ENCODE measurements at places on chromosomes 11 and 22. TPM values are rescaled to one million over a fixed set of nuclear protein-coding genes. Genes with fewer than 3 reads are reported as not detected.

Gene TPCN2
- 8.7 TPM for total RNA-seq

Gene SERPIND1
- not detected for total RNA-seq

Gene TUBA8
- total RNA-seq: 1.1 TPM

Gene RCOR2
- total RNA-seq: 0.09 TPM

Gene KDM4F
- not detected for total RNA-seq

Gene KRTAP5-10
- not detected for total RNA-seq

Gene MPZL3
- total RNA-seq: 93.0 TPM

Gene HEPN1
- not detected for total RNA-seq

Gene OR4A15
- total RNA-seq: not detected

Gene DEUP1
- not detected for total RNA-seq
